ENCODE measurements at places on chromosomes 3 and 15. TPM values are rescaled to one million over a fixed set of nuclear protein-coding genes. Genes with fewer than 3 reads are reported as not detected.
A peak's percentile ranks its signal among the peaks of the same experiment; 100 is the strongest.

The ANKRD34C gene
- total RNA-seq: not detected

The GPR160 gene
- total RNA-seq: 0.28 TPM

DNA sequence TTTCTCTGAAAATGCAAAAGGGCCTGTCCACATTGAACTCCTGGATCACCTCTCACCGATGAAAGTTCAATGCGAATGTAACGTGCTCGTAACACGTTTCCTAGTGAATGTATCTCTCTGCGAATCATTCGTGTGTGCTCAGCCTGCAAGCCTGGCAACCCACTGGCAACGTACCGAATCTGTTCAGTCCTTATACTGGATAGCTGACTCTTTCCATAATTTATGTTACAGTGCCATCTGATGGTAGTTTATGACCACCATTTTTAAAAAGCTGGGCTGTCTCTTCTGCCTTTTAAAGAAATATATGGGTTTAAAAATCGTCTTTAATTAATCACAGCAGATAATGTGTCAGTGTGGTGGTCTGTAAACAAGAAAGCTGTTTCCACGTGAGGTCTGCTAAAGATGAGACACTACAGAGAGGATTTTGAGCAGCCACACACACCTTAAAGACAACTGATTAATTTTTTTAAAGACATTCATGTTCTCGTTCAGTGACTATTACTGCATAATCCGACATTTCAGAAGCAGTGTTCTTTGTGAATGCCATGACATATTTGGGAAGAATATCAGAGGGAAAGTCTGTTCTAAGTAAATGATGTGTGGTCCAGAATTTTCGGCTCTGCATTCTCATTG lies 69.4 kb upstream of the FOXP1 start:
- DNase-seq: peak; percentile 72

DNA sequence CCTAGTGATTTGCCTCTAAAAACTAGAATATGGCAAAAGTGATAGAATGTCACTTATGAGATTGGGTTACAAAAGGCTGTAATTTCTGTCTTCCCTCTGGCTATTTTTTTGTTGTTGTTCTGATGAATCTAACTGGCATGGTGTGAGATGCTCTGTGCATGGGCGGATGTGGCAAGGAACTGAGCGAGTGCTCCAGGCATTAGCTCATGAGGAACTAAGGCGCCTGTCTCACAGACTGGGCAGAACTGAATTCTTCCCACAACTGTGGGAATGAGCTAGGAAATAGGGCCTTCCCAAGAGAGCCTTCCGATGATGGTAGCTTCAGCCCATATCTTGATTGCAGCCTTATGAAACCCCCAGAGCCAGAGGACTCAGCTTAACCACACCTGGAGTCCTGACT lies 222.5 kb downstream of the NR2F2 start:
- no peak for DNase-seq

DNA sequence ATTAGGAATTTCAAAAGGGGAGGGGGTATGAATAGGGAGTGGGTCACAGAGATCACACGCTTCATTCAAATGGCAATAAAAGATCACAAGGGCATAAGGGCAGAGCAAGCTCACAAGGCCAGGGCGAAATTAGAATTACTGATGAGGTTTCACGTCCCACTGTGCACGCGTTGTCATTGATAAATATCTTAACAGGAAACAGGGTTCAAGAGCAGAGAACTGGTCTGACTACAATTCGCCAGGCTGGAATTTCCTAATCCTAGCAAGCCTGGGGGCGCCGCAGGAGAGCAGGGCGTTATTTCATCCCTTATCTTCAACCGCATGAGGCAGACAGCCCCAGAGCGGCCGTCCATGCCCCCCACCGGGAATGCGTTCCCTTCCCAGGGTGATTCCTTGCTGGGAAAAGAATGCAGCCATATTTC lies 18.1 kb upstream of the SMCO1 start:
- DNase-seq: no peak

- peak; percentile 33 for DNase-seq
Measured at GRCh38 chr3:110343945-110344344, 727.7 kb upstream of the NECTIN3 start.

- DNase-seq: no peak
Measured at GRCh38 chr3:149532489-149533180, 58.1 kb downstream of the TM4SF4 start.

GRCh38 chr3:41304593-41304992 lies 105.3 kb downstream of the CTNNB1 start:
- DNase-seq: peak; percentile 15

- no peak for DNase-seq
Measured at GRCh38 chr3:37635251-37635650, 226.4 kb upstream of the CTDSPL start.

DNA sequence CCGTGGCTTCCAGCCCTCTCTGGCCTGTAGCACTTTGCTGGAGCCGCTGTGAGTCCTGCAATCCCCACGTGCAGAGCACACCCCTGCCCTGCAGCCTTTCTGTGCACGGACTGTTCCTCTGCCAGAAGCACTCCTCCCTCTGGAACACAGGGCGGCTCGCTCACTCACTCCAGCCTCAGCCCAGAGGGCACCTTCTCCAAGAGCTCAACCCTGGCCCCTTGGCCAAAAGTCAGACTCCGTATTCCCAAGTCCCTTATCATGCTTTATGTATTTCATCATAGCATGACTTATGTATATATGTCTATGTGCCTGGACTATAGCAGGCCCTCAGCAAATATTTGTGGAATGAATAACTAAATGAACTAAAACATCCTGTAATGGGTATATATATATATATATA lies 63.2 kb downstream of the ASB7 start:
- DNase-seq: peak; percentile 58

GRCh38 chr15:95375281-95375680 lies 955.2 kb upstream of the NR2F2 start:
- no peak for DNase-seq

DNA sequence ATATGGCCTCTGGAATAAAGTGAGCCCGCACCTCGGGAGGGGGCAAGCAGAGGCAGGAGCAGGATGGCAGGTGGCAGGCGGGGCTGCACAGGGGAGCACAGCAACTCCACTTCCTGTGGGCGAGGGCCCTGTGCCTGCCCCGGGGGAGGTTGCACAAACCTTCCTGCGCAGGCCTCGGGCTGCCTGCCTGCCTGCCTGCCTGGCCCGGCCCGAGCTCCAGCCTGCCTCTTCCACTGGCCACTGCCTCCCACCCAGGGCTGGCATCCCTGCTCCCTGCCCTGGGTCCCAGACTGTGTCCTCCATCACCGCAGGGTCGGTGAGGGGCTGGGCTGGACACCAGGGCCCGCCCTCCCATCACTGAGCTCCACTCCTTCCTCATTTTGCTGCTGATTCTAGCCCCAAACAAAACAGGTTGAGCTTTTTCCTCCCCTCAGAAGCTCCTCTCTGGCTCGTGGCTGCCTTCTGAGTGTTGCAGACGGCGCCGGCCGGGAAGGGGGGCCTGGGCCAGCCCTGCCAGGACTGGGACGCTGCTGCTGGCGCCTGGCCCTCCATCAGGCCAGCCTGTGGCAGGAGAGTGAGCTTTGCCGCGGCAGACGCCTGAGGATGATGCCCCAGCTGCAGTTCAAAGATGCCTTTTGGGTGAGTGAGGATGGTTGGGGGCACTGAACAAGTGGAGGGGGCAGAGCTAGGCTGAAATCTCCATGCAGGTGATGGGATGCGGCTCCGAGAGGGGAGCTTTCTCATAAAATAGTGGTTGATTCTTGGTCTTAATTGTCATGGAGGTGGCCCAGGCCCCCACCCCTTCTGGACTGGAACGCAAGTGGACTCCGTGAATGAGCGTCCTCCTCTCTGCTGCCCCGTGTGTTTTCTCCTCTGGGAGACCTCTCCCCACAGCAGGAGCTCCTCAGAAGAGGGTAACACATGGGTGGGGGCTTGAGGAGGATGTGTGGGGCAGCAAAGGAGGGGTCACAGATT lies at the start of gene PSTPIP1:
PSTPIP1 (plus strand) TSS at position 156 of the 975 bp plus-strand sequence; CDS start at position 604, 448 bp downstream.
- no peak for DNase-seq

- peak; percentile 55 for DNase-seq
Measured at GRCh38 chr3:112651516-112651915, 10.6 kb upstream of the CCDC80 start.

GRCh38 chr3:177692304-177692975 lies 495.2 kb upstream of the TBL1XR1 start:
- DNase-seq: no peak

- no peak for DNase-seq
Measured at GRCh38 chr3:147428326-147428725, 19.2 kb downstream of the ZIC1 start.

GRCh38 chr3:191398607-191399006 lies 62.4 kb upstream of the PYDC2 start:
- no peak for DNase-seq

The FEZF2 gene
- total RNA-seq: not detected

The RGMA gene
- total RNA-seq: 0.18 TPM

- DNase-seq: no peak
Measured at GRCh38 chr3:170835336-170835735, 34.7 kb downstream of the RPL22L1 start.

DNA sequence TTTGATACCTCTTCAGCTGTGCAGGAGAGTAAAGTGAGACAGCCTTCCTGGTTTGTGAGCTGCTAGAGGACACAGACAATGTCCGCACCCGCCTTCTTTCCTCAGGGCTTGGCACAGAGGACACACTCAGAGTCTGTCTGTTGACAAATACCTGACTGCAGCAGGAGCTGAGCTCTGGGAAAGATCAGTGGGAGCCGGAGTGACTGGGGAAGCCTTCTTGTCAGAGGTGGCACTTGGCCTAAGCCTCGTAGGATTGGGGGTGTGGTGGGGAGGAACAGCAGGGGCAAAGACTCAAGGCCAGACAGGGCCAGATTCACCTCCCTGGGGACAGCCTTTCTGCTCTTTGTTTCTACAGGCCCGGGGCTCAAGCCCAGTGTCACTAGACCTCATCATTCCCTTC lies 3.3 kb upstream of the IL17RC start:
- DNase-seq: no peak

- no peak for DNase-seq
Measured at GRCh38 chr3:5607581-5607980, 420.1 kb downstream of the EDEM1 start.

DNA sequence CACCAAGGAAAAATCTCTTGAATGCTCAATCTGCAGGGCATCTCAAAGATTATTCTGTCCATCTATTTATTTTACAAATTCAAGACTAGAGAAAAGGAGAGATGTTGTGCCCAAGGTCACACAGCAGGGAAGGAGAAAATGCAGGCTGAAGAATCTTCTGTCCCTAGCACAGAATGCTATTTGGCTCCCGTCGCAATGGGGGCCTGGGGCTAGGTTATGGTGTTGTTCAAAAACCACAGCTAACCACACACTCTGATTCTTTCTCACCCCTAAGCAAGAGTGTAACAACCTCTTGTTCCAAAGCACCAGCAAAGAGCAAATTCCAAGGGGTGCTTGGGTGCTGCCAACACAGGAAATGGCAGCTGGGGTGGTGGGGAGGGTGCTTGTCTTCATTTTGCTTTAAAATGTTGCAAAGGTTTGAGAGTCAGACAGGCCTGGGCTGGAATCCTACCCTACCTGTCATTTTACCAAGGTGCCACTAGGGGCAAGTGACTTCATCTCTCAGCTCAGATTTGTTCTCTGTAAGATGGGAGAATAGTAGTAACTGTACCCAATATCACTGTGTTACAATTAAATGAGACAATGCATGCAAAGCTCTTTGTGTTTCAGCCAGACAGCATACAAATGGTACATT lies 112.5 kb downstream of the ADAMTS9 start:
- DNase-seq: peak; percentile 18

The CTXN2 gene
- not detected for total RNA-seq

GRCh38 chr3:106275592-106275991 lies 406.8 kb upstream of the CBLB start:
- no peak for DNase-seq

DNA sequence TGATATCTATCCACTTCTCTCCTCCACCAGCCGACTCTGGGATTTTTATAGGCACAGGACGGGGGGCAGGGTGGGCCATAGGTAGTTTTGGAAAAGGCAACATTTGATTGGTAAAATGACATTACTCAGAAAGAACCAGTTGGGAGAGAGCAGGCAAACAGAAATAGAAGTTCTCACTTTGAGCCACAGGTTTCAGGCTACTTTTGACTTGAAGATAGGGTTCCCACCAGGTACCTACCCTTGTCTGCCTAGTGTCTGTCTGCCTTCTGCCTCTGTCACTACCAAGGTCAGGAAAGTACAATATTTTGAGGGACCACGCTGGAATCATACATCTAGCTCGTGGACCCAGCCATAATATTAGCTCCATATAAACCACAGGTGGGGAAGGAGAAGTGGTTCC lies 412.9 kb upstream of the GRM7 start:
- DNase-seq: no peak

GRCh38 chr3:155585384-155585783 lies 159.5 kb downstream of the PLCH1 start:
- DNase-seq: no peak

DNA sequence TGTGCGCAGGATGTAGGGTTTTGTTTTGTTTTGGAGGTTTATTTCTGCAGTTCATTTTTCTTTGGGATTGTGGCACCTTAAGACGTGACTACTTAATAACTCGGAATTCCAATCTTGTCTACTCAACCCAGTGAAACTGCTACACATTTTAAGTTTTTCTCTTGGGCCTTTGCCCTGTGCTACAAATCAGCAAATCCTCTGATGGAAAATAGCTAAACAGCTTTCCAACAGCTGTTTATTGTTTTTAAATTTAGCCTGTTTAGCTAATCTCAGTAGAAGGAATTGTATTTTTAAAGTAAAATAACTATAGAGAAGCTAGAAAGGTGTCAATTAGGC lies 48.4 kb downstream of the OPA1 start:
- no peak for DNase-seq

- peak; percentile 37 for DNase-seq
Measured at GRCh38 chr15:67072958-67073357, 7.6 kb downstream of the SMAD3 start.

DNA sequence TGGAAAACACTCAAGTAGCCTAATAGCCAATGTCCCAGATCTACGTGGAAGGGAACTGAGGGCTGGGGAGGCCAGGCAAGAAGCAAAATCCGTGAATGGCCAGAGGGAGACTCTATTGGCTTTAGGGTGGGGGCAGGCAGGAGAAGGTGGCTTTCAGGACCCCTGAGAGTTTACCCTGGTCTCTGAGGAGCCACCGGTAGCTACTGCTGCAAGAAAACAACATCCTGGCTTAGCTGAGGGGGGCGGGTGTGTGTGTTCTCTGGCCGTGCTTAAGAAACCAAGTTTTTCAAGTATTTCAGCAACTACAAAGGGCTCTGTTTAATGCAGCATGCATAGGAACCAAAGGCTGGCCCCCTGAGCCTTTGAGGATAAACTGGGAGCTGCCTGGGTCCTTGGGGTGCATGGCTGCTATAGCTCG lies 47.6 kb upstream of the TRPM1 start:
- DNase-seq: no peak

The RHCG gene
- not detected for total RNA-seq

The CEP63 gene
- total RNA-seq: 6.5 TPM

DNA sequence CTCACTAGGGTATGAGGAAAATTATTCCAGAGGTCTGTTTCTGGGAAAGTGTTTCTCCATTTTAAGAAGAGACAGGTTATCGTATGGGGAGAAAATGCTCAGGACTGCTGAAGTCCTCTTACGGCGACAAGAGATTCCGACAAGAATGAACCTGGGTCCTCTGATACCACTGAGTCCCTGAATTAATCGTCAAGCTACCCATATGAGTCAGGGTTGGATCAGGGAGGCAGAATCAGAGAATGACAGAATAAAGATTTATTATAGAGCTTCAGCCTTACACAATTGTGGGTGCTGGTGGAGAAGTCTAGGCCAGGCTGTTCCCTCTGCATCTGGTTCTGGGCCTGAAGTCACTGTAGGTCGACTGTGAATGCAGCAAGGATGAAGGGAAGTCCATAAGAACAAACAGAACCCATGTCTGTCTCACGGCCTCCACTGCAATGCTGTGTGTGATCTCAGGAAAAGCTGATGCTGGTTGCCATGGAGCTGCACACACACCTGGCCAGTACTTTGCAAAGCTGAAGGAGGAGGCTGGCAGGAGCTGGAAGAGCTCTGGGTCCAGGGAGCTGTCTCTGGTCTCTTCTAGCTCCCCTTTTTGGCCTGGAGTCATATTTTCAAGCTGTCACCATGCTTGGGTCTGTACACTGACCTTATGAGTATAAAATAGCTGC lies 83.9 kb downstream of the HHLA2 start:
- no peak for DNase-seq
